Left kidney (tissue), 8 donors: ENCODE measurements at places on chromosomes 13 and 19.

- DNase-seq = no peak
Observed at GRCh38 chr19:39032063-39032918, at the start of gene FBXO27. Gene FBXO27 (minus strand): TSS chr19:39032549. CDS start chr19:39032227, 322 bp downstream.

DNA sequence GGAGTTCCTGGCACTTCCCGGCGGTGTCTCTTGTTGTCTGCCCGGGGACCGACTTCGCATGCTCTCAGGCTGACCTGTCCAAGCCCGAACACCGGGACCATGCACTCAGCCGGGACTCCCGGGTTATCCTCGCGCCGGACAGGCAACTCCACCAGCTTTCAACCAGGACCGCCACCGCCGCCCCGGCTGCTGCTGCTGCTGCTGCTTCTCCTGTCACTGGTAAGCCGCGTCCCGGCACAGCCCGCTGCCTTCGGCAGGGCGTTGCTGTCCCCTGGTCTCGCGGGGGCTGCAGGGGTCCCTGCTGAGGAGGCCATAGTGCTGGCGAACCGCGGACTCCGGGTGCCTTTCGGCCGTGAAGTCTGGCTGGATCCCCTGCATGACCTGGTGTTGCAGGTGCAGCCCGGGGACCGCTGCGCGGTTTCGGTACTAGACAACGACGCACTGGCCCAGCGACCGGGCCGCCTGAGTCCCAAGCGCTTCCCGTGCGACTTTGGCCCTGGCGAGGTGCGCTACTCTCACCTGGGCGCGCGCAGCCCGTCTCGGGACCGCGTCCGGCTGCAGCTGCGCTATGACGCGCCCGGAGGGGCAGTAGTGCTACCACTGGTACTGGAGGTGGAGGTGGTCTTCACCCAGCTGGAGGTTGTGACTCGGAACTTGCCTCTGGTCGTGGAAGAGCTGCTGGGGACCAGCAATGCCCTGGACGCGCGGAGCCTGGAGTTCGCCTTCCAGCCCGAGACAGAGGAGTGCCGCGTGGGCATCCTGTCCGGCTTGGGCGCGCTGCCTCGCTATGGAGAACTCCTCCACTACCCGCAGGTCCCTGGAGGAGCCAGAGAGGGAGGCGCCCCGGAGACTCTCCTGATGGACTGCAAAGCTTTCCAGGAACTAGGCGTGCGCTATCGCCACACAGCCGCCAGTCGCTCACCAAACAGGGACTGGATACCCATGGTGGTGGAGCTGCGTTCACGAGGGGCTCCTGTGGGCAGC, 661 bp downstream of the FREM2 start:
- peak; percentile 24 for DNase-seq

- no peak for DNase-seq
Observed at GRCh38 chr19:5052945-5053485, 84.1 kb downstream of the KDM4B start.

- DNase-seq = peak; percentile 29
Observed at GRCh38 chr19:39557811-39558623, 18.1 kb upstream of the EID2 start.

DNA sequence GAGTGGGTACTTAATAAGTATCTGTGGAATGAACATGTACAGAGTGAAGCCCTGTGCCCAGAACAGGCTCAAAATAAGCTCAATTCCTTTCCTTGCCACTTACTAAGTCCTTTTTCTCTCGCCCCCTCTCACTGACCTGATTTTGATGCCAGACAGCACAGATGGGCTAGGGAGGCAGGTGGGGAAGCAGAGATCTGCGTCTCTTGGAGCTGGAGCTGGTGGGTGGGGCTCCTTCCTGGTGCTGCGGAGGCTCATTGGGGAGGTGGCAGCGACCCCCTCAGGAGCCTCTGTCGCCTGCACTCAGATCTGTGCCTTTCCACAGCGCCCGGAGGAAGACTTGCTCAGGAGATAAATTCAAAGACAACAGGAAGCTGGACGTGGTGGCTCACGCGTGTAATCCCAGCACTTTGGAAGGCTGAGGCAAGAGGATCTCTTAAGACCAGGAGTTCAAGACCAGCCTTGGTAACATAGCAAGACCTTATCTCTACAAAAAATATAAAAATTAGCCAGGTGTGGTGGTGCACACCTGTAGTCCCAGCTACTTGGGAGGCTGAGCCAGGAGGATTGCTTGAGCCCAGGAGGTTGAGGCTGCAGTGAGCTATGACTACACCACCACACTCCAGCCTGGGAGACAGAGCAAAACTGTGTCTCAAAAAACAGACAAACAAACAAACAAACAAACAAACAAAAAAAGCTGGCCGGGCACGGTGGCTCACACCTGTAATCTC, 14.6 kb downstream of the AKT2 start:
- no peak for DNase-seq

DNA sequence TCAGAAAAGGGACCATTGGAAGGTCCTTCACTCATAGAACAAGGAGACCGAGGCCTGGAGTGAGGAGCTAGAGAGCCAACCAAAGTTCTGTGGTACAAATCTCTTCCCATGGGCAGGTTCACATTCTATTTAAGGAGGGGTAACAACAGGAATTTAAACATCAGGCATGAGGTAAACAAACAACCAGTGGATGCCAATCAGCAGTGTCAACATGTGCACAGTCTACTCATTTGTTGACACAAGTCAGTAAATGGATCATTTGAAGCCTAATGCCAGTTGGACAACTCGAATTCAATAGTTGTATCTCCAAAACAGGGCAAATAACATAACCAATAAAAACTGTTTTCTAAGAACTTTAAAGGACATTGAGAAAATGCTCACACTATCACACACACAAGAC, 6.3 kb upstream of the DOCK9 start:
- no peak for DNase-seq

DNA sequence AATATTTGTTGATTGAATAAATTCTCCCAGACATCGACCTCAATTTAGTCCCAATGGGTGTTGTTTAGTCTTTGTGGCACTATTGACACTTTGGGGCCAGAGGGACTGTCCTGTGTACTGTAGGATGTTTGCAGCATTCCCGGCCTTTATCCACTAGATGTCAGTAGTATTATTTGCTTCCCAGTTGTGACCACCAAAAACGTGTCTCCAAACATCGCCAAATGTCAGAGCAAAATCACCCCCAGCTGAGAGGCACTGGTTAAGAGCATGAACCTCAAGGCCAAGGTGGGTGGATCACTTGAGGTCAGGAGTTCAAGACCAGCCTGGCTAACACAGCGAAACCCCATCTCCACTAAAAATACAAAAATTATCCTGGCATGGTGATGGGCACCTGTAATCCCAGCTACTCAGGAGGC, 15.4 kb downstream of the NLRP12 start:
- DNase-seq = peak; percentile 20
